ENCODE measurements at places on chromosomes 7 and 10.

DNA sequence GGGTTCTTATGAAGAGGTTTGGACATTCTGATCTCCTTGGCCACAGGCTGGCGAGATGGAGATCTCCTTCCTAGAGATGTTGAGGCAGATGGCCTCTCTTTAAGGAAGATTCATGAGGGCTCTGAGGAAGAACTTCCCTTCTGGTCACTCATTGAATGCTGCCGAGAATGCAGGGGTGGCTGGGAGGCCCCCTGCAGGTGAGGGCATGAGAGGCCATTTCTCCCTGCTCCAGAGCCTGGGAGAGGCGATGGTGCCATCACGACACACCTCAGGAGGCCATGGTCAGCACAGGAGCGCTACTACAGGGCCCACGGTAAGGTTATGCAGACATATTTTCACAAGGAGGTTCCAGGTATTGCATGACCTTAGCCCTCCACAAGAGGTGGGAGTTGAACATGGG lies 40.2 kb downstream of the CXCL12 start:
- no peak for DNase-seq

GRCh38 chr7:117791877-117792780 lies 81.1 kb downstream of the CTTNBP2 start:
- DNase-seq = no peak

- DNase-seq = no peak
Observed at GRCh38 chr10:121137533-121137932, 286.4 kb downstream of the WDR11 start.

GRCh38 chr10:82464966-82465365 lies 590.0 kb downstream of the NRG3 start:
- DNase-seq = no peak

- DNase-seq = no peak
Observed at GRCh38 chr7:151254316-151254715, 5.8 kb upstream of the SMARCD3 start.

GRCh38 chr10:88156341-88156740 lies 292.9 kb downstream of the PTEN start:
- DNase-seq = no peak

DNA sequence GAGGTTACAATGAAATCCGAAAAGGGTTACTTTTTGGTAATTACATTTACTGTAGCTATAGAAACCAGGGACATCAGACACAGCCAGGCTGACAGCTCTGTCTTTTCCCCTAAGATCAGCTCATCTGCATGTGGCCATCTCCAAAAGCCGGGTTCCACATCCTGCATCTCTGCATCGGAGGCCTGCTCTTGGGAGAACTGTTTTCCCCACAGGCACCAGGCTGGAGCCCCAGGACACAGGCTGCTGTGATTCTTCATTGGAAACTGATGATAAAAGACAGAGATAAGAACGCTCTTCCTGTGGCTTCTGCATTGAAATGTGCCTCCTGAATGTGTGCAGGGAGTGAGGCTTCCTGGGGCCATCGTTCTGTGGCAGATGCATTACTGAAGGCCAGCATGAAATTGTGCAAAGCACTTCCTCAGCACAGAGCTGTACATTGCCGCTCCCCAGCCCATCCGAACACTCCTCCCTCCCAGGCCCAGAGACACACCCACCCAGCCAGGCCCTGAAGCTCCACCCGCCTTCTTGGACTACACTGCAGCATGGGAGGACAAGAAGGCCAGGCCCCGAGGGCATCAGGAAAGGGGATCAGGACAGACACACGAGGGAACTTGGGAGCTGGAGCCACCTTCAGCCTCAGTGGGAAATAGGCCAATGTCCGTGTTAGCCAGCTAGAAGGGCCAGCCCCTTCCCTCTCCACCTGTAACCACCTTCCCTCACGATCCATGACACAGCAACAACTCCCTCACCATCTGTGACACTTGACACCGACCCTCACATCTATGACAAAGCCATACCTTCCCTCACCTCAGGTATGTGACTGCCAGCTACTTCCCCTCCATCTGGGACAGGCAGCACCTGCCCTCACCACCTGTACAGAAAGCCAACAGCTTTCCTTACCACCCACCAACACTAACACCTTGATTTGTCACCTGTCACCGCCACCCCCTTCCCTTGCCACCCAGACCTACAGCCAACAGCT lies 113.2 kb downstream of the GRID1 start:
- no peak for DNase-seq

DNA sequence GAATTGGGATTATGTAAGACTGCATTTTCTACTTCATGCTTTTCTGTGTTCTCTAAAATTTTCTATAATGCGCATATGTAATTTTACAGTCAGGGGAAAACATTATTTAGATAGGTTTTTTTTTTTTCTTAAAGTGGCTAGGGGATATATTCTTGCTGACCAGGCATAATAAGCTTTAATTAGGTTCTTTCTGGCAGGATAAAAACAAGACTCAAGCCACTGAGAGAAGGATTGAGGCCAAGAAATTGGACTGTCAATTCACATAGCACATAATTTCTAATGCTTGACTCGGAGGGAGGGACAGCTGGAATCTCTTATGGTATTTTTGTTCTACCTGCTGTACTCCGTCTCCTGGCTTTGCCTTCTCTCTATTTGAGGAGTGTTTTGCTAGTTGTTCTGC lies 119.8 kb upstream of the NPVF start:
- DNase-seq = no peak

DNA sequence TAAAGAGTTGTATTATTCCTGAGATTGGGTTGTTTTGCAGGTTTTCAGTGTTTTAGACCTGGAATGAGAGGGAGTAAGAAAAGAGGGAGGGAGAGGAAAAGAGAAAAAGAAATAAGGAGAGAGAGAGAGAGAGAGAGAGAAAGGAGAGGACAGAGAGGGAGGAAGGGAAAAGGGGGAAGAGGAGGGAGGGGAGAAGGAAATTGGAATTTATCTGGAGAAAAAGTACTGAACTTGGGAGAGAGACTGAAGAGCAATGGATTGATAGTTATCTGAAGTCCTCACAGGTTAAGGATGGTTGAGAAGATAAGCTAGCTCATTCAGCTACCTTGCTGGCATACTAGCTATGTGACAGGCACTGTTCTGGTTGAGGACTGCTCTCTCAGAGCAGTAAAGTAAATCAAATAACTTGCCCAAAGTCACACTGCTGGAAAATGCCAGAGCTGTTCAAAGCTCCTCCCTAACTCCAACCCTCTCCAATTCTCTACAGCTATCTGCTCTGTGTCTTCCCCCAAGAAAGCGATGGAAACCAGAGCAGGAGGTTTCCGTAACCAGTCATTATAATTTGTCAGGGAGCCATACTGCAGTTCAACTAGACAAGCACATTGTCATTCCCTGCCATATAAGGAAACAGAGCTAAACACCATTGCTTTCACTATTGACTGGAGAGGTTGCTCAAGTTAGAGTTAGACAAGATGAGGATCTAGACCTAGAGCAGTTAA lies 10.7 kb downstream of the CALD1 start:
- DNase-seq = no peak

Measured in stimulated activated CD8-positive, alpha-beta memory T cell treated with anti-CD3 and anti-CD28 coated beads, Interleukin-2, amount 100 ng/mL, for 1 hour (primary cell).